ENCODE measurements at places on chromosomes 1 and 21.
A peak's percentile ranks its signal among the peaks of the same experiment; 100 is the strongest.

GRCh38 chr1:23566304-23566703 is 7.0 kb upstream of the ID3 start:
- no peak for DNase-seq

DNA sequence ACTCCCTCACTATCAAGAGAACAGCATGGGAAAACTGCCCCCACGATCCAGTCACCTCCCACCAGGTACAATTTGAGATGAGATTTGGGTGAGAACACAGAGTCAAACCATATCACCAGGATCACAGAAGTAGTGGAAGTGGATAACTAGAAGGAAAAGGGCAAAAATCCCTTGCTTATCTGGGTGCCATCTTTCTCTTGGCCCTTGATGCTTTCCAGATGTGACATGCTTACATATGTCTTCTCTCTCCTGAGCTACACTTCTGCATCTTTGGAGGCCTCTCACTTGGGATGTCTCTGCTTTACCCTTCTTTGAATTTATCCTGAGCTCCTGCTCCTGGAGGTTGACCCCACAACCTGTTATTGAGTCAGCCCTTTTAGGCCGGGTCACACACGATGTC is 57.6 kb upstream of the APOBEC4 start:
- DNase-seq: no peak

DNA sequence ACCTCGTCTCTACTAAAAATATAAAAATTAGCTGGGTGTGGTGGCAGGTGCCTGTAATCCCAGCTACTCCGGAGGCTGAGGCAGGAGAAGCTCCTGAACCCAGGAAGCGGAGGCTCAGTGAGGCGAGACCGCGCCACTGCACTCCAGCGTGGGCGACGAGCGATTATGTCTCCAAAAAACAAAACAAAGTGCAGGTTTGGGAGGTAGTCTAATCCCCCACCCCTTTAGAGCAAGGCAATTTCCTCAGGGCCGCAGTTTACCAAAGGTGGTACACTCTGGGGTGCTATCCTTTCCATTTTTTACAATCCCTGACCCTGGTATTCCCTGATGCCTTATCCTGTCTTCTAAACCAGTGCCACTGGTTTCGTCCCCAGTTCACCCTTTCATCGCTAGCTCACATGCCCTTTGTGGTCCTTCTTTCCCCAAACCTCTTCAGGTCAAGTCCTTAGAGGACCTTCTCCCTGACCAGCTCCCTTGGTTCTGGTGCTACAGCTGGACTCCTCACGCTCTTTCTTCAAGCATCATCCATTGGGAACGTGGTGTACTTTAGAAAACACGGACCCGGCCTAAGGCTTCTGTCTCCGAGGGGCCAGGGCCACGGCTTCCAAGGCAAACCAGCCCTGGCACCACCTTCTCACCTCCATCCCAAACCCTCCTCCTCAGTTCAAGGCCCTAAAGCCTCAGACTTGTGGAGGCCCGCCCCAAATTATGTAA is 873 bp downstream of the IFT25 start:
- DNase-seq: no peak

DNA sequence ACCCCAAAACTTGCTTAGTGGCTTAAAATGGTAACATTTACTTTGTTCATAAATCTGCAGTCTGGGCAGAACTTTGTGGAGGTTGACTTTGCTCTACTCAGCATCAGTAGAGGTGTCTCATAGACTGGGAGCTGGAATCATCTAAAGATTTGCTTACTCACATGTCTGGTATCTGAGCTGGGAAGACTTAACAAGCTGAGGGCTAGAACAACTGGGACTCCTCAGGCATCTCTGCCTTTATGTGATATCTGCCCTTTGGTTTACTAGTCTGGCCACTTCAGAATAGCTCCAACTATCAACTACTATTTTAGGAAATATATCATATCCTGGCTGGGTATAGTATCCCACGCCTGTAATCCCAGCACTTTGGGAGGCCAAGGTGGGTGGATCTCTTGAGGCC is 82.5 kb downstream of the C4BPA start:
- peak; percentile 36 for DNase-seq

- peak; percentile 41 for DNase-seq
These were observed 250.8 kb upstream of the FGGY start for GRCh38 chr1:59046134-59046533.

DNA sequence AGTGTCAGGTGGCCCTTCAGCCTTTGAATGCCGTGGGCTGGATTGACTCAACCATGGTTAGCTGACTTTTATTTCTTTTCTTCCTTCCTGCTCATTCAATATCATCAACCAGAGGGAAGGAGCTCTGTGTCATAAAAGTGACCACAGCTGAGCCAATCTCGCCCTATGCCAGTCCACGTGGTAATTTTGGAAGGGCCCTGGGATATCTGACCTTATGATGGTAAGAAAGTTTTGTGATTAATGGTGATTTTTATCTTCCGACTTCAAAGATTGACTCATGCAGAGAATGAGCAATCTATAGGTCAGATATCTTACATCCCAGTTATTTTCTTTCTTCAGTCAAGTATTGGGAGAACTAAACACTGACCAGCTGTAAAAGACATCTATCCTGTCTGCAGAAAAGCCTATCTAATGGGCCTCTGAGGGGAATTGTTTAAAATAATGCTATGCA is 170.3 kb downstream of the ZC3H11B start:
- peak; percentile 45 for DNase-seq

GRCh38 chr1:42956739-42957138 is 1.9 kb downstream of the SLC2A1 start:
- no peak for DNase-seq

DNA sequence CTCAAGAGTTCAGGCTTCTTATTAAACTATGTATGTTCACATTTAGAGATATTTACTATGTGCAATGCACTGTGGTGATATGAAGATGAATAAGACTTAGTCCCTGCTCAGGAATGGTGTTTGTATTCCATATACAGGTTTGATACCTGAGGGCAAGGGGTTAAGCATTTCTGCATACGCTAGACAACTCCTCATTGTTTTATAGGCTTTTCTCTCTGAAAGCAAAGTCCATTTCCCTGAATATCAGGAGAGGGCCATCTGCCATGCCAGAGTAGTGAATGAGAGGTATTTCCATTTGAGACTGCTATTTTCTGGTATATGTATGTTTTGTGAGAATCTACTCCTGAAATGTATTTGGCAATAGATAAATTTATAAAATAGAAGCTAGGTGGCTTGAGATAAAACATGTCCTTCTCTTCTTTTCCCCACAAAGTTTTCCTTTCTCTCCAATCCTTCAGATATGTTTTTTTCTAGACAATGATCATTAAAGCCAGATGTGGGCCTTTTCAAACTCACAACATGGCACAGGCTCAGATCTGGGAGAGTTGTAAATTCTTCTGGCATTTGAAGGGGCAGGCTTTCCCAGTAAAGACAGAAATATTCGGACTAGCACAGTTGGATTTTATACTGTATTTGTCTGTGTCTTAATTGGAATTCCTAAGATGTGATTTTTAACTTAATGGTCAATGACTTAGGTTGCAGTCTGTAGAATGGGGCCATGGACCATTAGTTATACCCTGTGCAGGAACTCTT is 73.3 kb upstream of the WDR26 start:
- DNase-seq: peak; percentile 80

GRCh38 chr1:39102537-39103327 is 76.6 kb downstream of the NDUFS5 start:
- peak; percentile 92 for DNase-seq

DNA sequence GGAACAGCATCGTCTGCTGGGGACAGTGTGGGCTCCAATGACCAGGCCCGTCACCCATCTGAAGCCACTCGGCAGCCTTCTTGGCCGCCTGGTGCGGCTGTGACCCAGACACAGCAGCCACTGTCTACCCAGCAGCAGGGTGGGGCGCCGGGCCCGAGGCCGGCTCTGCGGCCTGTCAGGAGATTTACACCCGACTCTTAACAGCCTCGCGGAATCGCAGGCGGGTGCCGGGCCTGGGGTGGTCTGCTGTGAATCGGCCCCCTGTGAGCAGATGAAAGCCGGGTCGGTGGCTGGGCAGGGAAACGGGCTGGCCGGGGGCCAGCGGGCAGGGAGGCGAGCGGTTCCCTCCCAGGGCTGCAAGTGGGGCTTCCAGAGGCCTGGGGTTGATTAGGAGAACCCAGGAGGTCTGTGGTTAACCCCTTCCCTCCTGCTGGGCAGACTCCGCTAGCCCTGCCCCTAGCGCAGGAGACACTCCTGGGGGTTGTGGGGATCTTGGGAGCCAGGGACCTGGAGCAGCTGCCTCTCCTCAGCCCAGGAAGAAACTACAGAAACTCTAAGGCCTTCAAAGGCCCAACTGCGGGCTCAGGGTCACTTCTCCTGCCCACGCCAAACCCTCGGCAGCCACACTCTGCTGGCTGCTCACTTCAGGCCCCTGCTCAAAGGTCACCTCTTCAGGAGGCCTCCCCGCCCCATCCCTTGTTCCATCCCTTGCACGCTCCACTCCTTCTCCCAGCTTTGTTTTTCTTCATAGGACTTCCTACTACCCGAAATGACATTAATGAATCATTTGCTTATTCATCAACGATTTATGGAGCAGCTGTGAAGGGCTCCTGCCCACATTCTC is 15.6 kb downstream of the RUNX3 start:
- DNase-seq: peak; percentile 92

- peak; percentile 88 for DNase-seq
These were observed 22.9 kb downstream of the DDX20 start for GRCh38 chr1:111778541-111779051.

DNA sequence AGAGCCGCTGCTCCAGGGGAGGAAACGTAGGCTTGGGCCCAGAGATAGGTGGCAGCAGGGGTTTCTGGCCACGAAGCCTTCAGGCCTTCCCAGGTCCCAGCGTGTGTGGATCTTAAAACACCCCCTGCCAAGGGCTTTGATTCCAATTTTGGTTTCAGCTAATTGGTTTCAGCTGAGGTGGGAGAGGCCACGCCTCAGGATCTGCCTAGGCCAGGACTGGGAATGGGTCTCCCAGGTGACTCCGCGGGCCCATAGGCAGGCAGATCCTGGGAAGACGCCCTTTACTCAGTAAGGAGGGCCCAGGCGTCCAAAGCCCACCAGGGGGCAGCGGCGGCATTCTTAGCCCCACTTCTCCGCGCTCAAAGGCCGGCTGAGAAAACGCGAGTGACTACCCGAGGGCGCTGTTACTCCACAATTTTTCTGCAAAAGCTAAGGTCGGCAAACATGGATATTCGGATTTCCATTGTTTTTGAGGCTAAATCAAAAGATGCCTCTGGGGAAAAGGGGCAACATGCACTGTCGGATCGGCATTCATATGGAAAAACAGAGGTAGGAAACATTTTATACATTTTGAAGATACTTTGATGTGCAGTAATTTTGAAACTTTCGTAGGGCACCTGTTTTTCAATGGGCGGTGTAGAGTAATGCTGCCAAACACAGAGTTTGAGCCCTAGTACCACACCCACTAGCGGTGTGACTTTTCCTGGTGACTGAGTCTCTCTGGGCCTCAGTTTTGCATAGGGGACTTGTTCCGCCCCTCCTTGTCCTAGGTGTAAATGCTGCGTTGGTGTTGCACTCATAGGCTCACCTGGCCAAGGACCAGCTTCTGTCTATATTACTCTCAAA is 31.8 kb upstream of the BCL10 start:
- DNase-seq: peak; percentile 85

GRCh38 chr1:226717256-226717909 is 21.7 kb downstream of the ITPKB start:
- no peak for DNase-seq

GRCh38 chr1:99457381-99458165 is 188.3 kb upstream of the PALMD start:
- peak; percentile 72 for DNase-seq

- peak; percentile 63 for DNase-seq
These were observed 1.5 kb downstream of the STYXL2 start for GRCh38 chr1:167095368-167095767.

DNA sequence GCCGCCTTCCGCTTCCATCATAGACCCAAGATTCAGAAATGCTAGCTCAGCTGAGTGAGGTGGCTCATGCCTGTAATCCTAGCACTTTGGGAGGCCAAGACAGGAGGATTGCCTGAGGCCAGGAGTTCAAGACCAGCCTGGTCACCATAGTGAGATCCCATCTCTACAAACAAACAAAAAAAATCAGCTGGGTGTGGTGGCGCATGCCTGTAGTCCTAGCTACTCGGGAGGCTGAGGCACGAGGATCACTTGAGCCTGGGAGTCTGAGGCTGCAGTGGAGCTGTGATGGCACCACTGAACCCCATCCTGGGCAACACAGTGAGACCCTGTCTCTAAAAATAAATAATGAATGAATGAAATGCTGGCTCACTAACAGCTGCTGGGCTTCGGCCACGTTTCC is 39.7 kb downstream of the TOMM20 start:
- DNase-seq: no peak

DNA sequence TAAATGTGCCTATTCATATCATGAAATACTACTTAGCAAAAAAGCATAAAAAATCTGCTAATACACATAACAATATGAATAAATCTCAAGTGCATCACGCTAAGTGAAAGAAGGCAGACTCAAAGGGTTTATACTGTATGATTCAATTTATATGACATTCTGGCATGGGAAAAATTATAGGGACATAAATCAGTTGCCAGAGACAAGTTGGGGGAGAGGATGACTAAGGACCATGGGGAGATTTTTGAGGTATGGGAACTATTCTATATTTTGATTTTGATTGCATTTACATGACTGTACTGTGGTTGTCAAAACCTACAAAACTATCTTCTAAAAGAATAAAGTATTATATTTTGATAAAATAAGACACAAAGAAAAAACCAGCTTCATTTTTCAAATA is 650.3 kb upstream of the NR5A2 start:
- DNase-seq: peak; percentile 26

DNA sequence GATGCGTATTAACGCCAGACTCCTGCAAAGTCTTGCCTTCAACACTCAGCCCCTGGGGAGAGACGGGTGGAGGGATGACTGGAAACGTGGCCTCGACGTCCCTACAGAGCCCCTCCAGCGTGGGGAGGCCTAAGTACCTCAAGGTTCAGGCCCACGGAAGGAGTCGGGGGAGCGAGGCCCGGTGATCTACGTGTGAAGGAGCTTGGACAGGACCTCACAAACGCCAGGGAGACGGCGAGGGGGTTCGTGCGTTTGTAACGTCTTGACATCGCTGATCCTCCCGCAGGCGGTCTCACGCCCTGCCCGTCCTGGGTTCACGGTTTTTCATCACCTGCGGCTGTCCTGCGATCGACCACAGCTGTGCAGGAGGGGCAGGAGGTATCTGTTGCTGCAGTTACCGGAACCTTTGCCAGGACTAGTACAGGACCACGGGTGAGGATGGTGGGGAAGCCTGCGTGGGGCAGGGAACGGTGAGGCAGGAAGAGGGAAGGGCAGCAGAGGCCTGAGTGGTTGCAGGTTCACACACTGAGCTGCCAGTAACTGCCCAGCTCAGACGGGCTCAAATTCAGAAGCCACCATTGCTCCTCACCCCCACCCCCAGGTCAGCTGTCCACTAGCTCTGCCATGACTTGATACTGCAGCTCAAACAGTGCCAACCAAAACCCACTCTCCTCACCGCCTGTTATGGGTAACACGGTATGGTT is 889 bp upstream of the CCNL2 start:
- no peak for DNase-seq

Measured in fibroblast of skin of abdomen (primary cell).